ENCODE measurements at places on chromosomes 1 and 21.

- DNase-seq: no peak
These were observed 33.1 kb downstream of the CNST start for GRCh38 chr1:246599315-246599714.

GRCh38 chr1:186802388-186802787, 26.4 kb upstream of the PLA2G4A start:
- DNase-seq: no peak

DNA sequence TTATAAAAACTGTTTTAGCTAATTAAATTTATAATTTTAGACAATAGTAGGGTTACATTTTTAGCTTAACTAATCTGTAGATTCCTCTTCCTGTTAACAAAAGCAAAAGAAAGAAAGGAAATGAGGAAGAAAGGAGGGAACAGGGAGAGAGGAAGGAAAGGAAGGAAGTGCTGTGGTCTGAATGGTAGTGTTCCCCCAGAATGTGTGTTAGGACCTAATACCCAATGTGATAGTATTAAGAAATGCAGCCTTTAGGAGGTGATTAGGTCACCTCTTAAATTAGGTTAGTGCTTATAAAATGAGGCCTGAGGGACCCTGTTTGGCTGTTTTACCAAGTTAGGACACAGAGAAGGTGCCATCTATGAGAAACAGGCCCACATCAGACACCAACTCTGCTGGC, 136.9 kb upstream of the SAMSN1 start:
- DNase-seq: no peak

- DNase-seq: no peak
These were observed 82.0 kb upstream of the DPH5 start for GRCh38 chr1:101107496-101108110.

- DNase-seq: no peak
These were observed 41.2 kb downstream of the MAP3K21 start for GRCh38 chr1:233368789-233369130.

GRCh38 chr1:234186037-234186688, 187.1 kb upstream of the COA6 start:
- no peak for DNase-seq

DNA sequence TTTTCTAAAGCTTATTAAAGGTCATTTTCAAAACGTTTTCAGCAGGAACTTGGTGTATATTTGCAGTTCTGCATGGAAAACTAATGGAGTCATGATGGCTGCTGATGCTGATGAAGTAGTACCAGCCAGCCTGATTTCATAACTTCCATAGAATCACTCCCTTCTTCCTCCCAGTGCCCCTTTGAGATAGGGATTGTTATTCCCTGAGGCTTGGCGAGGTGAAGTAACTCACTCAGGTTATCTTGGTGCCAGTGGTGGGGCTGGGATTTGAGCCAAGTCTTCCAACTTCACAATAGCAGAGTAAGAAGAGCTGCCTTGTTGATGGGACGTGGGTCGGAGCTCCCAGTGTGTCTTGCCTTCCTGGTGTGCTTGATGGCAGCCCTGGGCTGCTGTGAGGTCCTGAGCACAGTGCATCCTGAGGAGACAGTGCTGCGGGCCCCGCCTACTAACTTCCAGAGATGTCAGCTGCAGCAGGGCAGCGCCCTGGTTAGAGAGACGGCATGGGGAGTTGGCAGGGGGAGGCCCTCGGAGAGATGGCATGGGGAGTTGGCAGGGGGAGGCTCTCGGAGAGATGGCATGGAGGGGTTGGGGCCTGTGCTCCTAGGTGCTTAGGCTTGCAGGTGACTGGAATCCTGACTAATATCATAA, 92.6 kb downstream of the PCBP3 start:
- DNase-seq: no peak

- DNase-seq: no peak
These were observed 302.4 kb upstream of the TMPRSS15 start for GRCh38 chr21:18705971-18706370.

DNA sequence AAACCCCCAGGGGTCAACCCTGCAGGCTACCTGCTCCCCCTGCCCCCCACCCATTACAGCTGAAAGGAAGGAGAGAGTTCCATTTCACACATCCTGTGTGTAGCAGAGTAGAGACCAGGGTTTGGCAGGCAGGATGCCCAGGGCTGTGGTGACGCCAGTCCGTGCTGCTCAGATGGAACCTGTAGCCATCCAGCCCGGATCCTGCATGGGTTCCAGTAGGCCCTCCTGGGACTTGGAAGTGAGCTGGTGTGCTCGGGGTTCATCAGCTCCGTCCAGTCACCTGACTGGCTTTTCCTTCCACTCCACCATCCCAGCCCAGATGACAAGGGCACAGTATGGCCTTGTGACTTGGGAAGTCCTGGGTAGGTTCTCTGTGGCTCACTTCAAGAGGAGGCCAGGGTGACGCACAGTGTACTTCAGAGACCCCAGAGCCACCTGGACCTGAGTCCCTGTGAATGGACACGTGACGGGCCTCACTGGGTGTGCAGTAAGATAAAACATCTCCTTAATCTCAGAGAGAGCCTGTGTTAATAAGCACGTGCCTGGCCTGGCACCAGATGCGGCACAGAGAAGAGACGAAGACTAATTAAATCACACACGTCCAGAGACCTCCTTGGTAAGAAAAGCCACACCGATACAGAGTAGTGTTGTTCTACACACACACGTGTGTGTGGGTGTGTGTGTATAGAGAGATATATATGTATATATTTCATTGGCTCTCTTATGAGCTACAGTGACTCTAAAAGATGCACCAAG, 16.0 kb downstream of the ITPKB start:
- no peak for DNase-seq

- DNase-seq: no peak
These were observed 543.0 kb upstream of the DAB1 start for GRCh38 chr1:57966751-57967406.

DNA sequence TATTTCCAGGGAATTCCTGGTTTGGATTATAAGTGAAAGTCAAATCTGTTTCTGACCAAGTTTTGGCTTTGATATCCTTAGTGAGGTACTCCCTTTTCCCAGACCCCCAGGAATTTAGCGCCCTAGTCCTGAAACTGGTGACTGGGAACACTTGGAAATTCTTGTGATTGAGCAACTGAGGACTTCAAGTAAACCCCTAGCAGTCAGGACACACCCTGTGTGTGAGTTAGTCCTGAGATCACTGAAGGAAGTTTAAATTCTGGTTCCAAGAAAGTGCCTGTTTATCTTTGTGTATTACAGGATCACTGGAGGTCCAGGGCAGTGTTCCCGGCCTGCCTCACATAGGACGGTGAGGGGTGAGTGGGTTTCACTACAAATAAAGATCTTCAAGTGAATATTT, 95.1 kb upstream of the F3 start:
- no peak for DNase-seq

DNA sequence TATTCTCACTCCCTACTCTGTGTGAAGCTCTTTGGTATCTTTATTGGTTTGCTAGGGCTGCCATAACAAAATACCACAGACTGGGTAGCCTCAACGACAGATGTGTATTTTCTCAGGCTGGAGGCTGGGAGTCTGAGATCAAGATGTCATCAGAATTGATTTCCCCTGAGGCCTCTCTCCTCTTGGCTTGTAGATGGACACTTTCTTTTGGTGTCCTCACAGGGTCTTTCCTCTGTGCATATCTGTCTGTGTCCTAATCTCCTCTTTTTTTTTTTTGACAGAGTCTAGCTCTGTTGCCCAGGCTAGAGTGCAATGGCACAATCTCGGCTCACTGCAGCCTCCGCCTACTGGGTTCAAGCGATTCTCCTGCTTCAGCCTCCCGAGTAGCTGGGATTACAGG, 71.4 kb upstream of the KCNJ6 start:
- DNase-seq: no peak

- no peak for DNase-seq
These were observed 111.1 kb downstream of the SMYD2 start for GRCh38 chr1:214391873-214392645.

GRCh38 chr1:20771780-20772179, 15.3 kb downstream of the HP1BP3 start:
- DNase-seq: no peak

- no peak for DNase-seq
These were observed 94.2 kb downstream of the ARHGEF10L start for GRCh38 chr1:17633654-17634053.

- no peak for DNase-seq
These were observed 6.1 kb upstream of the HP1BP3 start for GRCh38 chr1:20793236-20793635.

GRCh38 chr21:22343303-22343702, 1345.1 kb downstream of the NCAM2 start:
- no peak for DNase-seq

- DNase-seq: no peak
These were observed 1360.4 kb downstream of the BRINP3 start for GRCh38 chr1:189117072-189117770.

DNA sequence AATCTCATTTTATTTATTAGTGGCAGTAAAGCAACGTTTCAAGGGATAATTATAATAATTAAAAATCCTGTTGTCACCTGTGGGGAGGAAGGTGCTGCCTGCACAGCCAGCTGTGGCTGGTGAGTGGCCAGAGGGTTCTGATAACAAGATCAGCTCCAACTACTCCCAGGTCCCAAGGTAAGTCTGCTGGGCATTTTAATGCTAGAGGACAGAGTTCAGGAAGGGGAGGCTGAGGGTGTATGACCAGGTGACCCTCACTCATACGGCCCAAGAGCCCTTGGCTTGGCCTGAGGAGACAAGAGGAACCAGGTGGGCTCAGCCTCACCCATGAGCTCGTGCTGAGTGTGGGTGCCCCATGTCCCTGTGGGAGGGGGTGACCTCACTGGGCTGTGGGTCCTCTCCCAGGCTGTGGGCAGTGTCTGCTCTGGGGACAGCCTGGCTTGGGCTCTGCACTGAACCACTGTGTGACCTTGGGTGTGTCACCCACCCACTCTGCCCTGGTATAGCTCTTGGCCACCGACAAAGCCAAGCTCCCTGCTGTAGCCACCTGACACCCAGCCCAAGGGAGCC, 223.8 kb downstream of the PTPRU start:
- DNase-seq: no peak

- DNase-seq: no peak
These were observed 4.8 kb downstream of the RBM34 start for GRCh38 chr1:235156265-235156664.

GRCh38 chr21:44849616-44850130, 23.8 kb downstream of the PTTG1IP start:
- DNase-seq: no peak

- DNase-seq: no peak
These were observed 8.0 kb upstream of the MACF1 start for GRCh38 chr1:39196244-39197215.

DNA sequence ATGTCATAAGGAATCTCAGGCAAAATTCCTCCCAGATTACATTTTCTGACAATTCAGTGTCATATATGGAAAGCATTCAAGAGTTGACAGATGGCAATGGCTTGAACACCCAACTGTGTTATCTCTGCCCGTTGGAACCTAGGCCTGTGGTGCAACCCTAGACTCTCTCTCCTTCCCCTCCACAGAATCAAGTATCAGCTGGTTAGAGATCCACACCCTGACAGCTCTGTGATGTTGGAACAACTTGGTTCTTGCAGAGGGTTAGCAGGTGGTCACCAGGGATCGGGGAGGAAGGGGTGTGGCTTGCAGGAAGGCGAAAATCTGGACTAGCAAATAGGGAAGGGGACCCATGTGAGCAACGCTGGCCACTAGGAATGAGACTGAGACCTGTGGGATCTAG, 26.3 kb downstream of the PCSK9 start:
- DNase-seq: no peak

DNA sequence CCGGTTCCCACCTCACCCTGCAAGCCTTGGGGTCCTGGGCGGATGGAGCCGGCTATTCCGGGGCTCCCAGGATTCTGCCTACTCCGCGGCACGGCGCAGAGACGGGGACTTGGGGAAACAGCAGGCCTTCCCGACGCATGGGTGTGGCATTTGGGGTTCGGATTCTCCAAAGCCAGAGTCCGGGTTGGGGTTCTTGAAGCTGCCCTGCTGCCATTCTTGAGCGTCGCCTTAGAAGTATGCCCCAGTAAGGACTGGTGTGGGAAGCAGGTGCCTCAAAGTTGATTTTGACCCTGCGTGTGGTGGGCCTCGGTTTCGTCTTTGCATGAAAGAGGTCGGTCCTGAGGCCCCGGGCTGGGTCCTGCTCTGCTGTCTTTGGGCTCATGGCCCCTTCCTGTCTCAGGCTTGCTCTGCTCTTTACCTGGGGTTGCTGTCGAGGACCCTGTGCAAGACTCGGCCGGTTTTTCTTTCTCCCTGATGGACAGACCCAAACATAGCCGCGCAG, 696 bp downstream of the GUK1 start:
- no peak for DNase-seq

Measured in stimulated activated CD4-positive, alpha-beta T cell treated with anti-CD3 and anti-CD28 coated beads, Interleukin-4, amount 100 ng/mL, for 4 hours (primary cell).